ENCODE measurements at places on chromosomes 1 and 21.
A peak's percentile ranks its signal among the peaks of the same experiment; 100 is the strongest.

DNA sequence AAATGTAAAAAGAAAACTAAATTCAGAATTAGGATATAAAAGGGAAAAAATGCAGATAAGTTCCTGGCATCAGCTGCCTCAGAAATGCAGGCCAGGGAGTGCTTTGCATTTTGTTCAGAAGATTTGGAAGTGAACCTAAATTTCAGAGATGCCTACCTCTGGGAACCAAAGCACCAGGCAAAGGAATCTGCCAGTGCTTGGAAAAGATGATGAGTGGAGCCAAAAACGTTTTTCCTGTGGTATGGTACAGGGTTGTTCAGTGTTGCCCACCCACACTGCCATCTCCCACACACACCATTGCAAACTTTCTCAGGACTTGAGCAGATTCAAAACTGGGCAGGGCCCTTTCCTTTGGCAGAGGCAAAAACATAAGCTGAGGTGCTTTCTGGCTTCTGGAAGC, 349.5 kb downstream of the TGFB2 start:
- H3K36me3 ChIP-seq, result no peaks in the 10 kb centered on the region
- no peak overlapping the region for H3K27ac ChIP-seq
- H3K4me1 ChIP-seq, result 0 out of 2 replicates have a peak, but pooled peaks cover 2% of the 10 kb centered on the region
- H3K4me3 ChIP-seq, result no peak overlapping the region
- no peaks in the 10 kb centered on the region for H3K27me3 ChIP-seq

GRCh38 chr1:60423146-60423780, 349.7 kb upstream of the C1orf87 start:
- no peaks in the 10 kb centered on the region for H3K36me3 ChIP-seq
- H3K4me1 ChIP-seq, result no peaks in the 10 kb centered on the region
- H3K4me3 ChIP-seq, result no peak overlapping the region
- H3K27ac ChIP-seq, result no peak overlapping the region
- DNase-seq, result no peak

- no peaks in the 10 kb centered on the region for H3K27me3 ChIP-seq
- H3K4me1 ChIP-seq, result peaks cover 19% of the 10 kb centered on the region
- peak overlapping the region; percentile 8 for H3K4me3 ChIP-seq
Observed at GRCh38 chr1:234495231-234495990, 16.4 kb upstream of the TARBP1 start.

DNA sequence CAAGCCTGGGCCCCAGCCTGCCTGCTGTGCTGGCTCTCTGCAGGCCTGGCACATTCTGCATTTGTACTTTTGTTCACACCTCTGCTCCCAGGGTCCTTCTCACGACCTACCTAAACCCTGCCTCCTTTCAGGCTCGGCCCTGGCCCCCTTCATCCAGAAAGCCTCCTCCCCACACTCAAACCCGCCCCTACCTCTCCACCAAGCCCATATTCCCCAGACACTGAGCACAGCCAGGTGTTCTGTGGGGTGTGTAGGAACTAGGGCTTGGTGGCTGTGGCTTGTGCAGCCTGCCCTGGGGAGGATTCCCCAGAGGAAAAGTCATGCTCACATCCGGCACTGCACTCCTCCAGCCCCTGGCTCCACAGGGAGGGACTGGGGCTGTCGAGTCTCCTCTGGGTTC, 8.2 kb upstream of the MIXL1 start:
- peaks cover 12% of the 10 kb centered on the region for H3K27me3 ChIP-seq
- no peaks in the 10 kb centered on the region for H3K4me1 ChIP-seq
- DNase-seq, result no peak
- no peaks in the 10 kb centered on the region for H3K36me3 ChIP-seq
- H3K27ac ChIP-seq, result no peak overlapping the region
- H3K4me3 ChIP-seq, result no peak overlapping the region

DNA sequence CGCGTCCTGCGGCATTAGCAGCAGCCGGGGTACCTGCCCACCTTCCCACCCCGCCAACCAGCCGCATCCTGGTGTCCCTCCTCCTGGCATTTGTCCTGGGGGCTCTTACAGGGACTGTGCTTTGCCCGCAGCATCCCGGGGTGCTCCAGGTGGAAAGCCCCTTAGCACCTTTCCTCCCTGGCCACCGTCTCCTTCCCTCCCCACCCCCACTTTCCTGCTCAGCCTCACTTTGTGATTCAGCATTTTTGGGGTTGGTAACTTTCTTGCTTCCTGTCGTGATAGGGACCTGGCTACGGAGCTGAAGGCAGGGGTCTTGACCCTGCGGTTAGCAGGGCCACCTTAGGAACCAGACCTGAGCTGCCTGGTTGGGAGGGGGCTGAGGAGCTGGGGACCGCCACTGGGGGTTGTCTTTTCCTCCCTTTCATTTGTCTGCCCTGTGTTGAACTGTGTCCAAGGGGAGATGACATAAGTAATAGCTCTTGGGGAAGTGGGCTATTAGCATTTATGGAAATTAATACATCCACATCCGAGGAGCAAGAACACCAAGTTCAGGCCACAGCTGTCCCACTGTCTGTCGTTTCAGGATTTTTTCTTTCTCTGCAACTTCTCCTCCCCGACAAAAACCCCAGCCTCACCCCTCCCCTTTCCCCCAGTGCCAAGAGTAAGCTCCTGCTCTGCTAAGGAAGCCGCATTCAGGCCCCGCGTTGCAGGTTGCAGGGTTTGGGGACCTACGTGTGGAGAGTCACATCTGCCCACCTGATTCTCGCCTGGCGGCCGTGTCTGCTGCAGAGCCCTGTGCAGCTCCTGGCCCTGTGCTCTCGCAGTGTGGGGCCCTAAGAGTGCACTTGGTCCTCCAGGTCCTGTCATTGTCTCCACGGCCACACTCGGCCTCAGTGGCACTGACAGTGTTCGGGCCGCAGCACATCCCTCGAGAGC, 1.6 kb upstream of the NPHP4 start:
- no peak for DNase-seq
- H3K36me3 ChIP-seq, result no peaks in the 10 kb centered on the region
- H3K27ac ChIP-seq, result no peak overlapping the region
- no peaks in the 10 kb centered on the region for H3K27me3 ChIP-seq
- H3K4me1 ChIP-seq, result peaks cover 10% of the 10 kb centered on the region

DNA sequence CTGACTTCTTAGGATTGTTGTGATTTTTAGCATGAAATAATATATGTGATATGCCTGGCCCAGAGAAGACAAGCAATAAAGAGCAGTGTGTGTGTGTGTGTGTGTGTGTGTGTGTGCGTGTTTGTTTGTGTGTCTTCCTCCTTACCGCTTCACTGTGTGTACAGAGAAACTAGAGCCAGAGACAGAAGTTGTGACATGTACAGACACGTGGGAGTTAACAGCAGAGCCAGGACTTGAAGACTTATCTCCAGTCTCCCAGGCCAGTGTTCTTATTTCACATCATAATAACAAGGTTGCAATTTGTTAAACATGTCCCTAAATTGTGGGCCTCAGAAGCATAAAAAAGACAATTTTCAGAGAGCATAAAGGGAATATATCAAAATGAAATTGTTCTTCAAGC, 192.0 kb upstream of the JUN start:
- DNase-seq, result peak; percentile 8
- H3K36me3 ChIP-seq, result no peaks in the 10 kb centered on the region
- H3K27me3 ChIP-seq, result no peaks in the 10 kb centered on the region
- no peak overlapping the region for H3K4me3 ChIP-seq

GRCh38 chr1:166237675-166238074, 70.9 kb upstream of the FAM78B start:
- DNase-seq, result no peak
- no peaks in the 10 kb centered on the region for H3K27me3 ChIP-seq
- H3K4me3 ChIP-seq, result no peak overlapping the region
- H3K27ac ChIP-seq, result no peak overlapping the region

- no peak overlapping the region for H3K4me3 ChIP-seq
- peaks cover 23% of the 10 kb centered on the region for H3K36me3 ChIP-seq
- no peak overlapping the region for H3K27ac ChIP-seq
- H3K4me1 ChIP-seq, result peaks cover 6% of the 10 kb centered on the region
- H3K27me3 ChIP-seq, result no peaks in the 10 kb centered on the region
Observed at GRCh38 chr1:211355873-211356272, 29.2 kb downstream of the TRAF5 start.

DNA sequence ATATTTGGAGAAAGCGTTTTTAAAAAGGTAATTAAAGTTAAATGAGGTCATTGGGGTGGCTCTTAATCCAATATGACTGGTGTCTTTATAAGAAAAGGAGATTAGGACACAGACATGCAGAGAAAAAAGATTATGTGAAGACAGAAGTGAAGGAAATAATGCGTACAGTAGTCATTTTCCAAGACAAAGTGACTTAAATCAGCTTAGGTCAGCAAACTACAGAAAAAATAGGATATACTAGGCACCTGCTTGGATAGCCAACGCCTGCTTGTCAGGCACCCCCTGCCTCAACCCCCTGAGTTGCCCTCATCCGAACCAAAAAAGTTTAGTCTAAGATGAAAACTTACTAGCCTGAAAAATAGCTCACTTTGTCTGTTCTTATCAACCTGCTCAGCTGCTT, 58.2 kb upstream of the SPAG17 start:
- H3K27me3 ChIP-seq, result no peaks in the 10 kb centered on the region
- no peaks in the 10 kb centered on the region for H3K36me3 ChIP-seq
- DNase-seq, result no peak
- no peak overlapping the region for H3K27ac ChIP-seq
- no peaks in the 10 kb centered on the region for H3K4me1 ChIP-seq

DNA sequence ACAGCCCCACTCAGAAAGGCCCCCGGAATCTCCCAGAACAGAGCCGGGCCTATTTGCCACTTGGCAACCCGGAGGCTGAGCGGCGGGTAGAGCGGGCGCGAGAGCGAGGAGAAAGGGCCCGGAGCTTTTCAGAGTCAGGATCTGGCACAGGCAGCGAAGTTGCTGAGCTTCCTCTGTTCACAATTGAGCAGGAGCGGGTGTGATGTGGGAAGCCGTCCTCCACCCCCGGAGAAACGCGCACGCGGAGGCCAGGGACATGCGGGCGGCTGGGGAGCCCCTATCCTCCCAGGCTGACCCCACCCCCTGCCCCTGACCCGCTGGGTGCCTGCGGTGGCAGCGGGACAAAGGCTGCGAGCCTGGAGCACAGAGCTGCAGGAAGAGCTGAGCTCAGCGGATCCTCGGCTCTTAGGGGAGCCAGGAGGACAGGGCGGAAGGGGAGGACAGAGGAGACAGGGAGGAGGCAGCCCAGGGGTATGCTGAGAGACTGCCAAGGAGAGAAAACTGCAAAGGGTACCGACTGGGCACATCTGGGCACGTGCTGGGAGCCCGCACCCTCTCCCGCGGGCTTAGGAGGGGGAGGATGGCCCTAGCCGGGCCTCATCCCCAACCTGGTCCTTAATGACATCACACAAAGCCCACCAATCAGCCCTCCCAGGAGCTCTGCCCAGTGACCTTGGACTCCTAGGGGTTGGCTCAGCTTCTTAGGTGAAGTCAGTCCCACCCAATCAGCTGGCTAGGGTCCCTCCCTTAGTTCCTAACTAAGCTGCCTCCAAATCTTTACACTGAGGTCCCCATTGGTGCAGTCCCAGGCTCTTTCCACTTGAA, 9.3 kb downstream of the KIF21B start:
- H3K4me3 ChIP-seq, result no peak overlapping the region
- H3K36me3 ChIP-seq, result no peaks in the 10 kb centered on the region
- no peak overlapping the region for H3K27ac ChIP-seq
- DNase-seq, result no peak

DNA sequence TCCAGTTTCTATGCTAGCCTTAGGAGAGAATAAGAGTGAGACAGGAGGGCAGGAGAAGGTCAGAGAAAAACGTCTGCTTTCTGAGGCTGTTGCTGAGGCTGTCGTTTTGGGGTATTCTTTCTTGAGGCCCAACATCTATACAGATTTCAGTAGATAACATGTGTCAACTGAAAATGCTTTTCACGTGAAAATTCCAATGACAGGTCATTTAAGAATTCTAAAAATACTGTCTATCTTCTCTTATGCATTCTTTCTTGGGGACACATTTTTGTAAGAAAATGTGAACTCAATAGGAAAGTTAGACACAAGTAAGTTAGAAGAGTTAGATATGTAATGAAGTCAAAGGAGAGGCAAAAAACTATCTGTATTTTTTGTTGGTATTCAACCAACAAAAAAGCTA, 150.8 kb downstream of the TGFB2 start:
- H3K36me3 ChIP-seq, result no peaks in the 10 kb centered on the region
- DNase-seq, result no peak
- H3K4me3 ChIP-seq, result no peak overlapping the region
- no peaks in the 10 kb centered on the region for H3K27me3 ChIP-seq

GRCh38 chr1:37479255-37480124, 5.1 kb downstream of the ZC3H12A start:
- peak; percentile 90 for DNase-seq
- H3K27me3 ChIP-seq, result no peaks in the 10 kb centered on the region
- H3K4me3 ChIP-seq, result peak overlapping the region; percentile 4
- H3K4me1 ChIP-seq, result peaks cover 42% of the 10 kb centered on the region
- peaks cover 61% of the 10 kb centered on the region for H3K36me3 ChIP-seq

DNA sequence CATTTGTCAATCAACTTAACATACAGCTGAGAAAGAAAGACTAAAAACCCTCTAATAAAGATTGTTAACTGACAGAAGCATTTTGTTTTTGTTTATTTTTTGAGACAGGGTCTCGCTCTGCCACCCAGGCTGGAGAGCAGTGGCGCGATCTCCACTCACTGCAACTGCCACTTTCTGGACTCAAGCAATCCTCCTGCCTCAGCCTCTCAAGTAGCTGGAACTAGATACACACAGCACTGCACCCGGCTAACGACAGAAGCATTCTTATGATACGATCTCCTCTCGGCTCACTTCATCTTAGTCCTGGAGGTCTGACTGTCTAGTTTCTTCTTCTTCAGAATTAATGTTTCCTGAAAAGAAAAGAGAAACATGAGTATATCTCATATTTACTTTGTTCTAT, 23.5 kb downstream of the RSPH1 start:
- no peak overlapping the region for H3K4me3 ChIP-seq
- peaks cover 7% of the 10 kb centered on the region for H3K27me3 ChIP-seq
- H3K36me3 ChIP-seq, result no peaks in the 10 kb centered on the region
- H3K27ac ChIP-seq, result no peak overlapping the region
- no peaks in the 10 kb centered on the region for H3K4me1 ChIP-seq

DNA sequence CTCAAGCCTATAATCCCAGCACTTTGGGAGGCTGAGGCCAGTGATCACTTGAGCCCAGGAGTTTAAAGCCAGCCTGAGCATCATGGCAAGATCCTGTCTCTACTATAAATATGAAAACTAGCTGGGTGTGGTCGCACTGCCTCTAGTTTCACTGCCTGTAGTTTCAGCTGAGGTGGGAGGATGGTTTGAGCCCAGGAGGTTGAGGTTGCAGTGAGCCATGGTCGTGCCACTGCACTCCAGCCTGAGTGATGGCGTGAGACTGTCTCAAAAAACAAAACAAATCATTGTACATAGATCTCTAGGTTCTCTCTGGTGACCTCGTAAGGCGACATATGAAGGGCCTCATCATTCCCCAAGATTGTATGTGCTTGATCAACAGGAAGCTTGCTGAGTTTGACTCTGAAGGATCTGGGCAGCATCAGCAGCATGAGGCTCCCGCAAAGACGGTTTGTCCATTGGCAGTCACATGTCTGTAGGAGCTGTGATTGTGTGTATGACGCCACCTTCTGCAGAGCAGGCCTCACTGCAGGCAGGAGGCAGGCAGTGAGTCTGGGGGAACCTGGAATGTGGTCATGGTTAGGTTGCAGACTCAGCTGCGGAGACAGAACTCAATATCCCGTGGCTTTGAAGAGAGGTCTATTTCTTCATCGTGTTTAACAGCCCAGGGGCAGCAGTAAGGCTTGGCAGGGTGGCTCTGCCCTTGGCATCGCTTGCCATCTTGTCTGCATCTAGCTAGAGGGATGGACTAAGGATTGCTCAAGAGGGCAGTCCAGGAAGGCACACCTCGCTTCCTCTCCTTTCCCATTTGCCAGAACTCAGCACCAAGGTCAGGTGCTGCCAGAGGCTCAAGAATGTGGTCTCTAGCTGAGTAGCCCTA, 14.0 kb downstream of the ATP5PO start:
- peak; percentile 67 for DNase-seq
- no peak overlapping the region for H3K4me3 ChIP-seq
- peaks cover 17% of the 10 kb centered on the region for H3K4me1 ChIP-seq
- H3K27ac ChIP-seq, result no peak overlapping the region
- peaks cover 33% of the 10 kb centered on the region for H3K36me3 ChIP-seq
- no peaks in the 10 kb centered on the region for H3K27me3 ChIP-seq
